ENCODE measurements at places on chromosomes 2 and 18.

GRCh38 chr18:25327584-25327983 is 24.4 kb downstream of the ZNF521 start:
- DNase-seq = no peak

GRCh38 chr2:36857713-36858112 is 108.6 kb downstream of the STRN start:
- no peak for DNase-seq

DNA sequence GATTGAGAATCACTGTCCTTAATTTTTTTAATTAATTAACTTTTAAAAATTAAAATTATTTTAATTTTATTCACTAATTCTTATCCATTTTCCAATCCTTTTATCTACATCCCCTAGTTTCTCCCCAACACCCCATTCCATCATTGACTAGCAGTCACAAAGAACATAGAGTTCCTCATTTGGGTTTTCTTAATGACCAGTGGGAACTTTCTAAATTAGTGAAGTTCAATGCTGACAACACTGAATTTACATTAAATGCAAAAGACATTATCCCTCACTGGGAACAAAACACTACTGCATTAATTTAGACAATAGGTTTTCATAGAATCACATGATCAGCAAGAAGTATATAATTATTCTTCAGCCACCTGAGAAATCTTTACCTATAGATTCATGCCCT is 80.6 kb upstream of the GLS start:
- DNase-seq = no peak

GRCh38 chr2:207151048-207151447 is 14.7 kb downstream of the KLF7 start:
- no peak for DNase-seq

- no peak for DNase-seq
Observed at GRCh38 chr2:194223218-194223617, 1433.8 kb upstream of the SLC39A10 start.

- DNase-seq = no peak
Observed at GRCh38 chr2:217736776-217737550, 265.8 kb downstream of the TNS1 start.

DNA sequence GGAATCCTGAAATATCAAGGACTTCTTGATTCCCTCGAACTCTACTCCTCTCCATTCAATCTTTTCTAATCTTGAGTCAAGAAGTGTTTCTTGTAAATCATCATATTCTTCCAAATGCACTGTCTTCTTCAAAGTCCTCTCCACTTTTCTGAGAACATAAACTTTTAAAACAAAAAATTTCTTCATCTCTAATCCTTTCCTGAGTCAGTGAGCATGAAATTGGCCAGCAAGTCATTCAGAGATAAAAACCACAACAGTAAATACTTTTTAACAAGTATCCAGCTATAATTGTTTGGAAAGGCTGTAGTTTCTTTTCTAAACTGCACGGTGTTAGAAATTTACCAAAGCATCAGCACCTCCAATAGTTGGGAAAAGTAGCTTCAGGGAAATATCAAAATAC is 312.6 kb upstream of the GALNT5 start:
- DNase-seq = no peak

GRCh38 chr2:85986121-85986520 is 97.3 kb upstream of the ST3GAL5 start:
- DNase-seq = no peak

DNA sequence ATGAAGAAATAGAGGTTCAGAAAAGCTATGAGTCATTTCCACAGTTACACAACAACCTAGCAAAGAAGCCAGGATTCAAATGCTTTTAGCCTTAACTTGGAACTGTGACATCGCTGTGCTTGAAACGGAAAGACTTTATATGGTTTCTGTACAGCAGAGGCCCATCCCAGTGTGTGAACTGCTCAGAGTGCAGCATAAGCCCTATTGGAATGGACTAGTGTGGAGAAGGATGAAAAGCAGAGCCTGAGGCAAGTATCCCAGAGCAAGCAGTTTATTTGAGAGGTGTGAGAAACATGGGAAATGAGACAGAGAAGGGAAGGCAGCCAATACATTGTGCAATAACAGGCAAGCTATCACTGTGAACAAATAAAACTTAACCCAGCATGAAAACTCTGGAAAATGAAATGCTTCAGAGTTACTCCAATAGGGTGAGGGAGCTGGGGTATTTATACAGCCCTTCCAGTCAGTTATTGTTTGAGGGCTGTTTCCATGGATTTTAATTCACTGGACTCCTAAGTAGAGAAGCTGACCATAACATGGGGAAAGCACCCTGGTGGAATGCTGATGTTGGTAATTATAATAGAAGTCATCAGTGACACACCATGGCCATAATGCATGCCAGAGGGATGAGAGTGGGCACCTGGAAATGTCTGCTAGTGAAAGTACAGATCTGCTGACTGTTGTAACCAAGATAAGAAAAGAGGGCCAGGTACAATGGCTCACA is 254.0 kb upstream of the POU3F3 start:
- DNase-seq = no peak

GRCh38 chr18:12652861-12653401 is 5.0 kb downstream of the SPIRE1 start:
- no peak for DNase-seq

- no peak for DNase-seq
Observed at GRCh38 chr2:198327526-198327925, 523.1 kb downstream of the PLCL1 start.
